LHCN-M2 (cell line): ENCODE measurements at places on chromosomes 6 and 20.

DNA sequence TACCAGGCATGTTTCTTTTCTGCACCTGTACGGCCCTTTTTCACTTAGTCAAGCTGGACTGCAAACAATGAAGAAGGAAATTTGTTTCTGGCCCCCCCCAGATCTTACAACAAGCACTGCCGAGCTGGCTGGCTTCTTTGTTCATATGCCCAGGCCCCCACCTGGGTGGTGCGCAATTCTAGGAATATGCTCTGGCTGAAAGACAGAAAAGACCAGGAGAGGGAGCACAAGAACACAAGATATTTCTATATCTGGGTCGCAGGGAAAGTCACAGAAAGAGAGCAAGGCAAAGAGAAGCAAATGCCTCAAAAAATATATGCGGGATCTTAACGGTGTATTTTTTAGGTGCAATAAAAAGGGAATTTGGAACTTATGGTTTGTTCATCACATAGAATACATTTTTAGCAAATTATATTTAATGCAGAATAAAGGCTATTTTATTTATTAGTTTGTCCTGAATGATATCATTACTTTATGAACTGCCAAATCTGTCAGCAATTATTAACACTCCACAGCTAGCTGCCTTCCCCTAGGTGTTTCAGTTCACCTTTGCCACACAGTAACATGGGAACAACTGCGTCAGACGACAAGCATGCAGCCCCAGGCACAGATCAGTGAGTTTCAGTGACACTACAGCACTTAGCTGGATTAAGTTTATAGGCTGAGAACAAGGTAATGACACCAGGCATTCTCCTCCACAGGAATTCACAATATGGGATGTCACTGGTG lies 76.5 kb downstream of the GJA10 start:
- DNase-seq = peak; percentile 50

GRCh38 chr6:108656836-108657235 lies 96.1 kb downstream of the FOXO3 start:
- no peak for DNase-seq

DNA sequence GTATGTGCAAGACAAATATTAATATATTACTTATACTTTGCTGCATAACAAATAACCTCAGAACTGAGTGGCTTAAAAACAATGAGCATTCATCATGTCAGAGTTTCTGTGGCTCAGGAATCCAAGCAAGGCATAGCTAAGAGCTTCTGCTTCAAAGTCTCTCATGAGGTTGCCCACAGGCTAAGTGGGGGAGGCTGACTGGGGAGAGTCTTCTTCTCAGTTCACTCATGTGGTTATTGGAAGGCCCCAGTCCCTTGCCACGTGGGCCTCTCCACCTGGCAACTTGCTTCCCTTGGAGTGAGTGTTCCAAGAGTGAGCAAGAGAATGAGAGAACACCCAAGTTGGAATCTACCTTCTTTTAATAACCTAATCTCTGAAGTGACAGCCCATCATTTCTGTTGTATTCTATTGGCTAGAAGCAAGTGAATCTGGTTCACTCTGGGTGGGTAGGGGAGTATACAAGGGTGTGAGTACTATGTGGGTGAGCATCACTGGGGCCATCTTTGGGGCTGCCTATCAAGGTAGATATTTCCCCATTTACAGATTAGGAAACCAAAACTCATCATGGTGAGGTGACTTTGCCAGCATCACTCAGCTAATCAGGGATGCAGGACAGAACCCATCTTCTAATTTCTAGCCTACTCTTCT lies 36.0 kb downstream of the DNAH8 start:
- DNase-seq = no peak

GRCh38 chr6:40331545-40331944 lies 255.6 kb downstream of the LRFN2 start:
- no peak for DNase-seq

DNA sequence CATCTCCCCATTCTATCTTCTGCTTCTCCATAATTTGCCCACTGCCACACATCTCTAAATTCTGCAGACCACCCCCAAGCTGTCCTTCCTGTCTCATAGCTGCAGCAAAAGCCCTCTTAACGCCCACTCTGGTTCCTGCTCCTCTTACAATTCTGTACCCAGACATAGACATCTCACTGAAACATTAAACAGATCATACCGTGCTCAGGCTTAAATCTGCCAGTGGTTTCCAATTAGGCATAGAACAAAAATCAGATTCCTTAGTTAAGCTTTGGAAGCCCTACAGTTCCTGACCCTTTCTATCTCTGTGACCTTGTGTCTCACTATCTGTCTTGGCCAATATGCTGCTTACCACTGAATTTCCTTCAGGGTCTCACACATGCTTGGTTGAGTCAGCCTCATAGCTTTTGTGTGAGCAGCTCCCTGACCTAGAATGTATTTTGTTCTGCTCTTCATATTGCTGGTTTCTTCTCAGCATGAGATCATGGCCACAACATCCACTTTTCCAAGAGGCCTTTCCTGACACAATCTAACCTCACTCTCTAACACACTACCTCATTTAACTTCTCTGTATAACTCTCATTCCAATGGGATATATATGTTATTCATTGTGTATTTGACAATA lies 749.7 kb downstream of the MAFB start:
- DNase-seq = peak; percentile 6

GRCh38 chr6:10190042-10190441 lies 224.8 kb downstream of the TFAP2A start:
- no peak for DNase-seq
